ENCODE measurements at places on chromosomes 3 and 15.

- DNase-seq: no peak
These were observed 108.0 kb downstream of the KCNH8 start for GRCh38 chr3:19256313-19256712.

- DNase-seq: no peak
These were observed 5.7 kb upstream of the KLHL24 start for GRCh38 chr3:183629546-183630301.

GRCh38 chr15:58561321-58561720 lies 129.5 kb downstream of the LIPC start:
- DNase-seq: no peak

DNA sequence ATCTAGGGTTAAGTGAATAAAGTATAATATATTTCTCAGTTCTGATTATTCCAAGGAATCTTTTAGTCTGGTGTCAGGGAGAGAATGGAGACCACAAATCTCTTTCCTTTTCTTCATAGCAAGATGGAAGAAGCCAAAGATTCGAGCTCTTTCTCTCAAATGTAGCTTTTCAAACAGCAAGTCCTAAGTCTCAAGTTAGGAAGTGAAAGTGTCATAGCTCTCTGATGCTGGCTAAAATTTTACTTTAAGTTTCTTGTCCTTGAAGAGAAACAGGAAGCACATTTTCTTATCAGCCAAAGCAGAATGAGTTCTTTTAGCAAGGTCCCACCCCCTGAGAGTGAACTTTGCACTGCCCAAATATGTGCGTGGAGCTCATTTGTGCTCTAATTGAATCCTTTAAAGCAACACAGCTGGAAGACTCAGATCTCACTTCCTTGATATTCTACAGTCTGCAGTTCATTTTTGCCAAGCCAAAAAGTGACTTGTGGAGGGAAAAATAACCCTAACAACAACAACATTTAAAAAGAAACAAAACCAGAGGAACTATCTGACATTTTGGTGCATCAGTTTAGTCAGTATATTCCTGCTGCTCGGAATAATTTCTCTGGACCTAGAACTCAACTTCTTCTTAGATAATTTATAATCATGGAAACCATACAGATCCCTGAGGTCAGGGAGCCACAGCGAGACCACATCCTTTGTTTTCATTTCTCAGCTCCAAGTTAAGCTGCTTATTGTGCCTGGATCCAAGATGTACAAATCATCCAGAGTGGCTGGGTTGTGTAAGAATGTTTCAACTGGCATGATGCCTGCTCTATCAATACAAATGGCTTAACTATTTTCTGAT lies 238.7 kb upstream of the P2RY1 start:
- no peak for DNase-seq
